ENCODE measurements at places on chromosomes 12 and 14. TPM values are rescaled to one million over a fixed set of nuclear protein-coding genes. Genes with fewer than 3 reads are reported as not detected.

Gene TAS2R42
- not detected for total RNA-seq

DNA sequence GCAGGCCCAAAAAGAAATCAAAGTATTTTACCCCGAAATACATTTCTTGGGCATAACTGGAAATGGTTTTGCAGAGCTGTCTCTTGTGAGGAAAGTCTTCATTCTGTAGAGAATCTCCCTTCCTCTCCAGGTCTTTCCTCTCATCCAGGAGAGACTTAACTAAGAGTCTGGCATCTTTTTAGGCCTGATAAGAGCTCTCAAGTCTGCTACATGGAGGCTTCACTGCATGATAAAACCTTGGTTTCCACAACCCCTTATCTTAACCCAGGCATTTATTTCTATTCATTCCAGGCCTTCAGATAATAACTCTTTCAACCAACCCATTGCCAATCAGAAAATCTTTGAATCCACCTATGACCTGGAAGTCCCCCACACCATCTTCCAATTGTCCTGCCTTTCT is 41.1 kb upstream of the LRRK2 start:
- H3K27ac ChIP-seq, result no peak overlapping the region
- H3K4me3 ChIP-seq, result no peak overlapping the region
- no peaks in the 10 kb centered on the region for H3K4me1 ChIP-seq

DNA sequence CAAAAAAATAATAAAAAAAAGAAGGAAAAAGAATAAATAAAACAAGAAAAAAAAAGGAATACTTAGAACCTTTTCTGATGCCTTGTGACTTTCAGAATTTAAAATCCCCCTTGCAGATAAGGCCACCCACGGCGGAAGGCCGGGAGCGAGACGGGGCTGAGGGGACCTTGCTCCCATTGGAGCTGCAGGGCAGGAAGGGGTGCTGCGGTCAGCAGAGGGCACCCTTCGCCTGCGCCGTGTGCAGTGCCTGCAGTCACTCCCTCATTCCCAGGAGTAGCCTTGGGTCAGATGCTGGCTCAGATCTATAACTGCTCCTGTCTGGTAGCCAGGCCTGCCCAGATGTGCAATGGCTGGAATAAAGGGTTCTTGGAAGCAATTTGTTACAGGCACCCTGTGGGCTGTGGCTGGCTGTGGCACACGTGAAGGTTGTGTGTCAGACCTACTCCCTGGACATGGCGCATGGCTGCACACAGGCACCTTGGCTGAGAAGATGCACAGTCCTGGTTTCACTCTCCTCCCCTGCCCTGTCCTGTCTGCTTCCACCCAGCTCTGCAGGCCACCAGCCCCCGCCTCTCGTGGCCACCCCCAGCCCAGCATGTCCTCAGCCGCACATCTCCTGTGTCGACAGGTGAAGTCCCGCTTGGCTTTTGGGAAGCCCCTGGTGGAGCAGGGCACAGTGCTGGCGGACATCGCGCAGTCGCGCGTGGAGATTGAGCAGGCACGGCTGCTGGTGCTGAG is 13.4 kb upstream of the ALDH2 start:
- H3K4me3 ChIP-seq, result no peak overlapping the region
- H3K27ac ChIP-seq, result peak overlapping the region; percentile 16
- H3K36me3 ChIP-seq, result peaks cover 22% of the 10 kb centered on the region
- peak; percentile 80 for DNase-seq
- no peaks in the 10 kb centered on the region for H3K27me3 ChIP-seq
- peaks cover 11% of the 10 kb centered on the region for H3K4me1 ChIP-seq

GRCh38 chr12:45720069-45720468 is 9.4 kb upstream of the ARID2 start:
- no peak for DNase-seq
- H3K27ac ChIP-seq, result no peak overlapping the region
- peaks cover 23% of the 10 kb centered on the region for H3K4me1 ChIP-seq
- no peaks in the 10 kb centered on the region for H3K36me3 ChIP-seq
- H3K4me3 ChIP-seq, result no peak overlapping the region

All from lung (tissue), 17 donors.